ENCODE measurements at places on chromosomes 4 and X.

- no peak for DNase-seq
These were observed 2.0 kb downstream of the ABLIM2 start for GRCh38 chr4:8156617-8157016.

DNA sequence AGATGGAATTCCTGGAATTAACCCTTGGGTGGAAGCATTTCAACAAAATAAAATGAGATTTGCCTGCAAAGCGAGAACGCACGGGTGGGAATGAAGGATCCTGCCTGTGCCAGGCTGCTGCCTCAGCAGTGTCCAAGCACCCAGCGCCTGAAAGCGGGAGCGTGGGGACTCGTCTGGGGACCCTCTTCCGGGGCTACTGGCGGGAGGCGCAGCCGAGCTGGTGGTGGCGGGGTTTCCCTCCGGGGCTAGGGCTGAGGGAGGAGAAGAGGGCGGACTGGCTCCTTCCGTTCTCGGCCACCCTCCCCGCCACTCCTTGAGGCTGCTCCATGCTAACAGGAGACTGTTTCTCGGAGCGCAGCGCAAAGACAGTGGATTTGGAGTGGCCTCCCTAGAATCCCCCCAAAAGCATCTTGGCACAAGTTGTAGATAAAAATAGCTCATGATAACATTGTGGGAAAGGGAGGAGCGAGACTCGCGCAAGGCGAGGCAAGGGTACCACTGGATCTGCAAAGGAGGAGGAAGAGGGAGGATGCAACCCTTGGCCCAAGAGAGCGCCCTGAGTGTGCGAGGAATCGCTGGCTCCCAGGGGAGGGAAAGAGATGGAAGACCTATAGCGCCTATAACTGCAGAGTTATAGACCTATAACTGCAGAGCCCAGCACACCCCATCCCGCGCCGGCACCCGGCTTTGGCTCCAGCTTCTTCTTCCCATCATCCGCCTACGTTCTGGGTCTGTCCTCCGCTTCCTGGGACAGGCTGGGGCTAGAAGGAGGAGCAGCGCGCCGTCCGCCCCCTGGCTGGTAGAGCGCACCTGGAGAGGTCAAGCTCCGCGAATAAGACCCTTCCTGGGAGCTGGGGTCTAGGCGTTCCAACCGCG lies 1.3 kb downstream of the HS3ST1 start:
- no peak for DNase-seq

DNA sequence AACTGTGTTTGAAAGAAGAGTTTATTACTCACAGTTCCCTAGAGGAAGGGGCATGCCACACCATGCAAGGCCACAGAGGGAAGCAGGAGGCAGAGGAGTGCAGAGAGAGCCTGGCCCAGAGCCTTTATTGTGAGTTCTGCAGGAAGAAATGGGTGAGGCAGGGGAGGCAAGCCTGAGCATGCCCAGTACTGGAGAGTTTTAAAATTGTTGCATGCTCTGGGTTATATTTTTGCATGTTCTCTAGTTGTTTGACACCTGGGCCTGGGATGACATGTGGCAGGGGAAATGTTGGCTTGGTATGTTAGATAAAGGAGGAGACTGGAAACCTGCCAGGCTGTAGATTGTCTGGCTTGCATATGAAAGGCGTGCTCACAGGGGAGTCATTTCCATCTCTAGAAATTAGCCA lies 19.7 kb upstream of the CRMP1 start:
- no peak for DNase-seq

DNA sequence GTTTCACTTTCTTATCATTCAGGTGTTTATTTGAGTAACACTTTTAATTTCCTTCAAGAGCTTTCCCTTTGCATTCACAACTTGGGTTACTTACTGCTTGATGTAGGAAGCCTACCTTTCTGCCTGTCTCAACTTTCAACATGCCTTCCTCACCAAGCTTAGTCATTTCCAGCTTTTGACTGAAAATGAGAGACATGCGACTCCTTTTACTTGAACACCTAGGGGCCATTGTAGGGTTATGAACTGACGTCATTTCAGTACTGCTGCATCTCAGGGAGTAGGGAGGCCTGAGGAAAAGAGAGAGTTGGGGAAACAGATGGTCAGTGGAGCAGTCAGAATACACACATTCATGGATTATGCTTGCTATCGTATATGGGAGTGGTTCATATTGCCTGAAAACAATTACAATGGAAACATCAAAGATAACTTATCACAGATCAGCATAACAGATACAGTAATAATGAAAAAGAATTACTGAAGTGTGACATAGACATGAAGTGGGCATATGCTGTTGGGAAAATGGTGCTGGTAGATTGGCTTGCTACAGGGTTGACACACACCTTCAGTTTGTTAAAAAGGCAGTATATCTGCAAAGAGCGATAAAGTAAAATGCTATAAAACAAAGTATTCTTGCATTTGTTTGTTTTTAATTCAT lies 25.7 kb downstream of the USP53 start:
- DNase-seq = no peak

GRCh38 chr4:83009529-83009928 lies 1.1 kb downstream of the LIN54 start:
- DNase-seq = no peak

DNA sequence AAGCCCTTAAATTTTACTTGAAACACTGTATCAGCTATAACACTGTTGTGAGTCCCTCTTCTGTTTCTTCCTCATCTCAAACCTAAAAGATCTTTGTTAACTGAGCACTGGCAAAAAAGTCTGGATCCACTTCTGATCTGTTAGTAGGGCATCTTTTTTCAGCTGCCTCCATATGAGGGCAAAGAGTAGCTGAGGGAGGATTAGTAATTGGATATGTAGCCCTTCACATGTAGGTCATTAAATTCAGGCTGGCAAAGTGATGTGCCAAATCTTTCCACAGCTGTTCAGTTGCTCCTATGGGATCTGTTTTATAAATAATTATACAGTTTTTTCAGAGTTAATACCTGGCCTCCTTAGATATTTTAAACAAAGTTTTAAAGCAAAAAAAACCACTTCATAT lies 1.1 kb upstream of the TRMT10A start:
- DNase-seq = no peak

- no peak for DNase-seq
These were observed 205.4 kb upstream of the GK2 start for GRCh38 chr4:79613269-79613935.

DNA sequence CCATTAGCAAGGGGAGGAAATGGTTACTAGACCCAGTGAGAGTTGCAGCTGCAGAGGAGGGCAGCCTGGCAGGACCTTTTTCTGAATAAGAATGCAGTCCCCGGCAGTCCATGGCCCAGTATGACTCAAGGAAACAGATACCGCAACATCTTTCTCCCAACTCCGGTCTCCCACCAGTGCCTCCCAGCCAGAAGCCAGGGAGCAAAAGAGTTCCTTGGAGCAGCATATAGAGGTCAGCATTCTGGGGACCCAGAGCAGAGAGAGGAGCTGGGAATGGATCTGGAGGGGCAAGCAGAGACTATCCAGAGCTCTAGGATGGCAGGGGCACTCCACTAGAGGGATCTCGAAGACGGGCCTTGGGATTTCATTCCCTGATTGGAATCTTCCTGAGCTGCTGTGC lies 339.2 kb upstream of the AADAT start:
- no peak for DNase-seq

- DNase-seq = no peak
These were observed 87.2 kb downstream of the IQCM start for GRCh38 chr4:149728444-149728843.

- no peak for DNase-seq
These were observed 30.7 kb upstream of the FGFR3 start for GRCh38 chr4:1762264-1763010.

- DNase-seq = no peak
These were observed 231.4 kb downstream of the QDPR start for GRCh38 chr4:17280261-17281018.

DNA sequence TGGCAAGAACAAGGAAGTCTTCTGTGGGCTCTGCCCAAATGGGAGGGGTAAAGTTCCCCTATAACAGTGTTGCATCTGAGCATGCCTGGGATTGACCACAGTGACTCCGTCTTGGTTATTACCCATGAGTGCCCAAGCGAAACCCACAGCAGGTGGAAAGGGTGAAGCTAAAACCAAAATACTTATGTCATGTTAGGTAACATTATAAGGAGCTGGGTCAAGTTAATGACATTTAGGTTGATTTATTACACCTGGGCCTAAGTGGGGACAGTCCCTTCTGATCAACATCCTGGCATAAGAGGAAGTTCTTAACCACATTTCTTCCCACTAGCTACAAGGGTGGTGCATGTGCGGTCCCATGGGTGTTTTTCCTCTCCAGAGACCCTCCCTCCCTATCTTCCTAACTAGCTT lies 1.3 kb upstream of the ZNF732 start:
- no peak for DNase-seq

DNA sequence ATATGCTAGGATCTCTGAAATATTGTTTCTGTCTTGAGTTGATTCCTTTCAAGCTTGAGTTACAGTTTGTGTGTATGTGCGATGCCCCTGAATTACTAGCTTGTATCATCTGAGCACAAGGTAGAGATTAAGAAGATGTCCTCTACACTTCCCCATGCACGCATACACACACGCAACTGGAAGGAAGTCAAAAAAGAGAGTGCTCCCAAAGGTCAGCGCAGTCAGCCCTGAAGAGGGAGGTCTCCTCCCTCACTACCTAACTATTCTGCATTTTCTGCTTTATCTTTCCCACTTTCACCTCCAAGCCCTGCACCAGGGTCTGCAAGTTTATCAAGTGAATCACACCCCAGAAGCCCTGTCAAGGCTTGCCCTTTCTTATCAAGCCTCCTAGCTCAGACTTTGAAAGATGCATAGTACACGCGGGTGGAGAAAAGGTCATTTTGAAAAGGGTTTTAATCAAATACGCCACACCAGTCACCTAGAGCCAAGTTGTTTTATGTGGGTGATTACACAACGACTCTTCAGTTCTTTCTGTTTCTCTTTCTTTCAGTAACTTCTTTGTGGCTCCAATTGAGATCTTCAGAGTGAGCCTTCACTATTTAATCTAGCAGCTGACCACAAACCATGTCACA lies 127.7 kb downstream of the ASB9 start:
- no peak for DNase-seq
